ENCODE measurements at places on chromosomes 7 and 10. TPM values are rescaled to one million over a fixed set of nuclear protein-coding genes. Genes with fewer than 3 reads are reported as not detected.

DNA sequence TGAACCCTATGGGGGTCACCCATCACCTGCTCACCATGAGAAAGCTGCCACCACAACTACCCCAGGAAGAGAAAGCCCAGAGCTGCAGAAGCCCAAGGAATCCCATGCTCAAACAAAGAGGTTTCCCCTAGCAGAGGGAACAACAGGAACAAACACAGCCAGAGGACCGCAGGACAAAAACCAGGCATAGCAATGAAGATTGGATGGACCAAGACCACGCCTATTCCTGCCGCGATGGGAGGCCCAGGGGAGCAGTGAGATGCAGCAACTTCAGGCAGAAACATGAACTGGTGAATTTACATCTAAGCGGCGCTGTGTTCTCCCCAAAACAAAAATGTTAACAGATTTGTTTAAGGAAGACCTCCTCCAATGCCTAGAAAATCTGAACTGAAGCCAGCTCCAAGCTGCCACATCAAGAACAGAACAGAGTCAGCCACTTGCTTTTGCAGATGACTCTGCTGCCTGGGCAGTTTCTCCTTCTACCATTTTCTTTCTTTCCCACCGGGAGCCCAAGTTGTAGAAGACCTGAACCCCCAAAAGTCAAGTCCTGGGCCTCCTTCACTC lies 134.2 kb upstream of the NEBL start:
- DNase-seq = no peak

Gene TRPV5
- total RNA-seq = not detected

DNA sequence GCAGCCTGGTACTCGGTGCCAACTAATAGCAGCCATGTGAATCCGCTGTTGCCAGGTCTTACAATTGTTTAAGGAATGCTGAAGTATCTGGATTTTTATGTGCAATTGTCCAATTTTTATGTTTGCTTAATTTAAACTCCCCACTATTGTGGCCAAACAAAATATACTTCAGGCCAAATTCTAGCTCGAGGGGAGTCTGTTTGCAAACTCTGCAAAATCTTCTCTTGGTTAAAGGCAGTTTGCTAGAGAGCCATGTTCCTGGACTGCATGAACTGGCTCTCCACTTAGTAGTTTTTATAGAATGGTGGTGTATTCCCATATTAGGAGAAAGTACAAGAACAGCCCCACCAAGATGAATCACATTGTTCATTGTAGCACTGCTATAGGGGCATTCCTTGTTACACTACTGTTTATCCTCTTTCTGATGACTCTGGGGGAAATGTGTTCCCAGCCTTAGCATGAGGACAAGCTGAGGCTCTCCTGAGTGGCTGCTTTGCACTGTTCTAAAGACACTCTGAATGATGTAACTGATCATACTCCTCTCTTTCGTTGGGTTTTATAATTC lies 178.0 kb upstream of the GLI3 start:
- DNase-seq = no peak

GRCh38 chr7:258476-259190 lies 31.3 kb upstream of the FOXL3 start:
- DNase-seq = no peak

Gene UTF1
- not detected for total RNA-seq
